Bone marrow (tissue), 2 donors: ENCODE measurements at places on chromosomes 12 and 14.

GRCh38 chr14:53784688-53785087 lies 171.9 kb downstream of the BMP4 start:
- DNase-seq = no peak

DNA sequence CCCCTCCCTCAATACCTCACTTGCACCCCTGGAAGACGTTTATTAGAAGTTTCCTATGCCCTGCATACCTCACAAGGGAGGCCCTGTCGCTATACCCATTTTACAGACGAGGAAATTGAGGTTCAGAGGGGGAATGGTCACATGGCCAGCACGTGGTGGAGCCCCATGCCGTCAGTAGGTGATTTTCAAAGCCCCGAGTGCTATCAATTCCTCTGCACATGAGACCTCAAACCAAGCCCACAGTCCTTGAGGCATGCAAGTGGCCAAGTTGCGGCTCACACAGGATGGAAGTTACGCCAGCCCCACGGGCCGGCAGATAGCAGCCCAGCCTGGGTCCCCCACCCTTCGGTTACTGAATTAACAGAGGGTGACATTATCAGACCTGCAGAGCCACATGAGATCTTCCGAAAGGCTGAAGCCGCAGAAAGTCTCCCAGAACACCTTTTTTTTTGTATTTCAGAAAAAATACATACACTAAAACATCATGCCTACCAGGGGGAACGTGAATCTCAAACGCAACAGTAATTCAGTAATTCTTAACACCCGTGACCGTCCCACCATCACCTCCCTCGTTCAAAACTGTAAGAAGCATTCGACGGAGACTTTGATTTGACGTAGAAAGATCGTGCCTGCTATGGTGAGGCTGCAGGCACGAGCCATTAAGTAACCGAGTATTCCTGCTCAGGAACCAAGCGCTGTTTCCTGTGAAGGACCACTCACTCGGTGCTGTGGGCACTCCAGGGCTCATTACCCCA lies 129.0 kb downstream of the RFLNA start:
- no peak for DNase-seq

GRCh38 chr12:131736446-131737149 lies 25.7 kb downstream of the SFSWAP start:
- DNase-seq = no peak

- no peak for DNase-seq
Measured at GRCh38 chr14:69535230-69535848, 39.3 kb downstream of the CCDC177 start.

GRCh38 chr14:28468191-28469151 lies 298.1 kb upstream of the FOXG1 start:
- no peak for DNase-seq

GRCh38 chr12:1792406-1792805 lies 28.0 kb upstream of the LRTM2 start:
- no peak for DNase-seq

GRCh38 chr12:76329159-76329558 lies 19.1 kb downstream of the BBS10 start:
- no peak for DNase-seq

GRCh38 chr12:50734409-50735263 lies 29.3 kb upstream of the ATF1 start:
- DNase-seq = no peak

- DNase-seq = no peak
Measured at GRCh38 chr12:116990329-116990728, 79.6 kb downstream of the FBXW8 start.

DNA sequence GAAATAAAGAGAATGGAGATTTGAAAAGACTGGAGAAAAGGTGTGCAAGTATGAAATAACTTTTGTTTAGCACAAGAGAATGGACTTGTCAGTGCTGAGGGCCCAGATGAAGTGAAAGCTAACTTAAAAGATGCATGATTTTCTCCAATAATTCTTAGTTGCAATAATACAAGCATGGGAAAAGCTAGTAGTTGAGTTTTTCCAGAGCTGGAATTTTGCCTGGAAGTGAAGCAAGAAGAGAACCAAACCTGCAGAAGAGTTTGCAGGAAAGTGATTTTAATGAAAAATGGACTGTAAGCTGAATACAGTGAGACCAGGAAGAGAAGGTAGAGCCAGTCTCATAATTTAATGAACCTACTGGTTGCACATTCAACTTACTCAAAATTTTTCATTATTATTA lies 69.3 kb upstream of the FSCB start:
- DNase-seq = no peak

DNA sequence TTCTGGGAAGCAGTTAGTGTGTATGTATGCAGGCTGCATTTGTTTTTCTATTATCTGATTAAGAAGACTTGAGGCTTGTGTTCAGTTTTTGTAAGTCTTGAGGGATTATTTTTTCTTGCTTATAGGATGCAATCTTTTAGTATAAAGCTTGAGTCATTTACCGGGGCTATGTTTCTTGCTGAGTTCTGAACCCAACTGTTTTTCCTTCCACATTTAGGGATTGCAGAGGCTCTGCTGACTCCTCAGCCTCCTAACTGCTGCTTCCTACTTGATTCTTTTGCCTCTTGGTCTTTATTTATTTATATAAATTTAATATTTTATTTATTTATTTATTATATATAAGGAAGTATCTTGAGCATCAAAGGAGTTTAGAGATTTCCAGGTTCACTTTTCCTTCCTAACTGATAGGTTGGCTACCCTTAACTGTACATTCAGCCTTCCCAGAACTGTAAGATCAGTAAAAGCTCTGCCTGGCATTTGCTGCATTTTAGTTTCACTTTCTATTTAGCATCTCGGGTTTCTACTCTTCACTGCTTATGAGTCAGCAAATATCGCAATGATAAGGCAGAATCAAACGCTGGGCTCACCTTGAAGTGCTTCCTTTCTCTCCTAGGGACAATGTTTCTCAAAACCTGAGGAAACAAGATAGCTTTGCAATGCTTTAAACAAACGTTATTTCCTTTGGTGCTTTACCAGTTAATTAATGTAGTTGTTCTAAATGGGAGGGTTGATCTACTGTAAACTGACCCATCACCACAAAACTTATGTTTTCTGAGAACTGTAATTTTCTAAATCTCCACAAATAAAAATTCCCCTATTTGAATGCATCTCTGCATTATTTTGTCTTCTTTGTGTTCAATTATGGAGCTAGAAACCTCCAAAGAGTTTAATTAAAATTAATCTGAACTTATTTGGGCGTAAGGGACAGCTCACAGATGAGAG lies 1183.7 kb upstream of the TMEM132C start:
- peak; percentile 72 for DNase-seq

GRCh38 chr12:68521848-68522502 lies 88.7 kb upstream of the RAP1B start:
- no peak for DNase-seq

GRCh38 chr14:95533391-95533821 lies 1.4 kb upstream of the GLRX5 start:
- DNase-seq = no peak

GRCh38 chr12:130041983-130042812 lies 120.1 kb upstream of the FZD10 start:
- DNase-seq = no peak

- DNase-seq = no peak
Measured at GRCh38 chr12:85392508-85392907, 112.5 kb downstream of the ALX1 start.

GRCh38 chr14:50044042-50044651 lies 72.2 kb downstream of the VCPKMT start:
- DNase-seq = no peak

DNA sequence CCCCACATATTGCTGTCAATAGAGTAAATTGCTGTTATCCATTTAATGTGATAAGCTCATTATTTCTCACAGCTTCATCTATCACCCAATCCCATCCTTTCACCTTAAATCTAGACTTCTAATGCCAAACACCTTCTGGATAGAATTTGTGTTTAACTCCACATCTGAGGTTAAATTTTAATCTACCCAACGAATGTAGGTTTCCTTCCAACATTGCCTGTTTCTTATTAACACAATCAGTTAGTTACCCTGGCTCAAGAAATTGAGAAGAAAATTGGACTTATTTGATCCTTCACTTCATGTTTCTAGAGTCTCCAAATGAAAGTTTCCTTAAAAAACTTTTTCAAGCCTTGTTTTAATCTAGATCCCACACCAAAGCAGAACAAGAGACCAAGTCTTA lies 67.3 kb downstream of the PTPRO start:
- no peak for DNase-seq

DNA sequence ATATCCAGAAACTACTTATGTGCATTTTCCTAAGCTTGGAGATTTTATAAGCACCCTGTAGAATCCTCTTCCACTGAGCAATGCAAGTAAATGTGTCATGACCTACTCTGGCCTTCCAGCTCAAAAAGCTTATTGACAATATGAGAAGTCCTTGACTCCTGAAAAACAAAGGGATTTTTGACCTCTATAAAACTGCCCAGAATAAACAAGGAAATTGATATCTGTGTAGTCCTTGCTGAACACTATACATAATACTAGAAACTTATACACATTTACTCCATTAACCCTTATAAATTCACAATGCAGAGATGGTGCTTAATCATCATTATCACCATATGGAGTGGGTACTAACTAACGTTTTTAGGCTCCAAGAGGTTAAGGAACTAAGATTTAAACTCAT lies 197.4 kb upstream of the KRR1 start:
- no peak for DNase-seq

- DNase-seq = no peak
Measured at GRCh38 chr12:124599074-124599999, 31.9 kb upstream of the NCOR2 start.

GRCh38 chr14:98689951-98690350 lies 582.0 kb downstream of the BCL11B start:
- no peak for DNase-seq

DNA sequence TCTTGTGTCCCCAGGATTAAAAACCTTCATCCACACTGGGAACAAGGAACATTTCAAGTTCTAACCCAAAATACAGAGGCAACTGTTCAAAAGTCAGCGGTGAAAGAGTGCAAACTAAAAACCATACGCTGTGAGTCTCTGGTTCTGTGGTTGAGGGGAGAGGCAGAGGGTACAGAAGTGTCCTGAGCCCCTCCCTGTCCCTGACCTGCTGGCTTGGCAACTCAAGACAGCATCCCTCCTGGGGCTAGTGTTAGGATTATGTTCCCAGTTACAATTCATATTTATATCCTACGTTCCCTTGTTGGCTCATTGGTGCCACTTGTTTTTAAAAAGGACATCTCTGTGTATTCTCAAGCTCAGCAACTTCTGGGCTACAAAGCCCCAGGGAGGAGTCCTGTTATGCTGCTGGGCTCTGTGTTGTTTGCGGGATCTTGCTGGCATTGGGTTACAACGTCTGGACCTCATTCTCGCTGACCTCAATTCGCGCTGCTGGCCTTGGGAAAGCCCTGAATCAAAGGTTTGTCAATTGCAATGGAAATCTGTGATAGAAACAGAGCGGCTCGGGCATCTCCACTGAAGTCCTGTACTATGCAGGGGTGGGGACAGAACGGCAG lies 420.8 kb downstream of the FUT8 start:
- DNase-seq = no peak
